Activated naive CD8-positive, alpha-beta T cell treated with anti-CD3 and anti-CD28 coated beads, Interleukin-2, amount 10 ng/mL, durations not matched to agents 7 days and 5 days (primary cell): ENCODE measurements at places on chromosomes 11 and 22. TPM values are rescaled to one million over a fixed set of nuclear protein-coding genes. Genes with fewer than 3 reads are reported as not detected.

The MAPK8IP2 gene
- 0.28 TPM for total RNA-seq

The RHOD gene
- 0.39 TPM for total RNA-seq

The ADAMTS15 gene
- 0.11 TPM for total RNA-seq

- DNase-seq: no peak
Measured at GRCh38 chr11:41175304-41175972, 284.0 kb downstream of the LRRC4C start.

- no peak for DNase-seq
Measured at GRCh38 chr22:46428602-46429324, 93.2 kb downstream of the TRMU start.

GRCh38 chr11:3154001-3154599 lies 11.0 kb downstream of the OSBPL5 start:
- no peak for DNase-seq
